Kidney tubule cell (primary cell): ENCODE measurements at places on chromosomes 2 and 18.

- no peak for DNase-seq
These were observed 62.3 kb upstream of the FSIP2 start for GRCh38 chr2:185676316-185676715.

DNA sequence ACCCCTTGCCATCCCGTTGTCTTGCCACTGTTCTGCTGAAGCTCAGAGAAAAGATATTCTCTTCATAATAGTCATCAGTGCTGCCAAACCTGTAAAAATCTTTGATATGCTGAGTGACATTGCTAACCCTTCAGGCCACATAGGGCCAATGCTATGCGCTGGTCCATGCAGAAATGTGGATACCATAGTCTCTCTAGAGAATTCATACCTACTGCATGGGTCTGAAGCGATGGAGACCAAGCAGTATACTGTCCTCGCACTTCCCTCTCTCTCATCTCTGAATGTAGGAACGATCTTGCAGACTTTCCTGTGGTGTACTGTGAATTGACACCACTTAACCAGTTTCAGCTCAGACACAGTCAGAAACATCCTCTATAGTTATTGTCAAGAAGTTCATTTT is 17.9 kb upstream of the ANKRD44 start:
- no peak for DNase-seq

DNA sequence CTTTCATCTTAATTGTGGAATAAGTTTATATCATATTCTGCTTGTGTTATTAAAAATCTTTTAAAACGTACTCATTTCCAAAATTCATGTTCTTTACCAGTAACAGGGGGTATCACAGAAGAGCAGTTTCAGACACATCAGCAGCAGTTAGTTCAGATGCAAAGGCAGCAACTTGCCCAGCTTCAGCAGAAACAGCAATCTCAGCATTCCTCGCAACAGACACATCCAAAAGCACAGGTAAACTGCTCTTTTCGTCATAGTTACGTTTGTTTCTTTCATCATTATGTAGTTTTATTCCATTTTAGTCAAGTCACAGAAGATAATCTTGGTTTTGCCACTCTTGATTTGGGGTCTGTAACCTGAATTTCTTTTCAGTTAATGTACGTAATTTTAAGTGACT is 93.5 kb upstream of the KIF5C start:
- no peak for DNase-seq

GRCh38 chr2:65231892-65232477 is 4.4 kb downstream of the ACTR2 start:
- no peak for DNase-seq
